Body of pancreas (tissue), 4 donors: ENCODE measurements at places on chromosomes 11 and 22. TPM values are rescaled to one million over a fixed set of nuclear protein-coding genes. Genes with fewer than 3 reads are reported as not detected.

GRCh38 chr22:29011240-29012100, 50.2 kb downstream of the C22orf31 start:
- H3K36me3 ChIP-seq: no peaks in the 10 kb centered on the region
- H3K27ac ChIP-seq: no peak overlapping the region
- no peak overlapping the region for H3K4me3 ChIP-seq
- H3K27me3 ChIP-seq: no peaks in the 10 kb centered on the region

DNA sequence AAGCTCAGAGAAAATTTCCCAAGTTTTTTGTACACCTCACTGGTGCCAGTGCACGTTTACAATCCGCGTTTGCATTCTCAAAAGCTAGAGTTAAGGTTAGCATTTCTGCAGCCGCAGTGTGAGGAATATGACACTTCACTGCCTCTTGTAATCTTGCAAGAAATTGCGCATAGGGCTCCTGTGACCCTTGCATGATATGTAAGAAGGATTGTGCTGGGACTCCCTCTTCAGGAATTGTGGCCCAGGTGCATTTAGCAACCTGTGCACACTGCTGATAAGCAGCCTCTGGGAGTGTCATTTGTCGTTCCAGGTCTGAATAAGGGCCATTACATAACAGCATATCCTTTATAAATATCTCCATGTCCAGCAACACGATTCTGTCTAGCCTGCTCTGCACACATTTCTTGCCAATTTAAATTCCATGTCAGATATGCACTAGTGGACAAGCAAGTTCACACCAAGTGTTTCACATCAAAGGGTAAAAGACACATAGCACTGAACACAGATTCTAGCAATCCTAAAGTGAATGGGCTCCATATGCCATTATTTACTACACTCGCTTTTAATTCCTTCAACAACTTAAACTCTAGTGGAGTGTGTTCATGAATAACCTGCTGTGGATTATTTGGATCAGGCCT, 69.2 kb upstream of the INCENP start:
- H3K27me3 ChIP-seq: no peaks in the 10 kb centered on the region
- H3K4me3 ChIP-seq: no peak overlapping the region
- no peaks in the 10 kb centered on the region for H3K36me3 ChIP-seq
- peak; percentile 64 for DNase-seq
- no peak overlapping the region for H3K27ac ChIP-seq

DNA sequence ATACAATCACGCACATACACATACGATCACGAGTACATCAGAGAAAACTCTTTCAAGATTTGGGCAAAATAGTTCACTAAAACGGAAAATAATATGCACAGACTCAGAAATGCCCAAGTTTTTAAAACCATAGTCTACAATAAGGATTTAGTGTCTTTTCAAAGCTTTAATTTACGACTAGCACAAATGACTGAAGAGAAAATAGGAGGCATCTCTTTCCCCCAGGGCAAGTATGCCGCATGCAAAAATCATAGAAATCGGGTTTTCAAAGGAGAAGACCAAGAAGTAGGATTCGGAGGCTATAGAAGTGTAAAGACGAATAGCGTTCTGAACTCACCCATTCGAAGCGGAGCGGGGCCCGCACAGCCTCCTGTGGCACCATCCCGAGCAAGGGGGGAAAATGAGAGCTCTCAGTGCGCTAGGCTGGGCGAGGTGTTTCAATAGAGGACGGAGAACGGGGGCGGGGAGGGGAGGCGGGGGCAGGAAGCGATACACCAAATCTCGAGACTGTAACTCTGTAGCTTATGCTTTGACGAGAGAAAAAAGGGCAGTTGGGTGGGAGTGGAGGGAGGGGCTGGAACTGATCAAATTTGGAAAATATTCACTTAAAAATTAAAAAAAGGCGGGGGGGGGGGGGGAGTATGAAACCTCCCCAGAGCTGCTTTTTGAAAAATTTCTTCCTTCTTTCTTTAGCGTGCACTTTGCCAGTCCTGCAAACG, 15.8 kb downstream of the BLID start:
- no peaks in the 10 kb centered on the region for H3K36me3 ChIP-seq
- H3K4me3 ChIP-seq: no peak overlapping the region
- H3K4me1 ChIP-seq: peaks cover 7% of the 10 kb centered on the region
- H3K27ac ChIP-seq: peak overlapping the region; percentile 25
- no peaks in the 10 kb centered on the region for H3K27me3 ChIP-seq

GRCh38 chr11:76185511-76185910, 20.8 kb downstream of the WNT11 start:
- H3K27me3 ChIP-seq: no peaks in the 10 kb centered on the region
- H3K4me3 ChIP-seq: no peak overlapping the region
- no peak overlapping the region for H3K27ac ChIP-seq
- H3K36me3 ChIP-seq: no peaks in the 10 kb centered on the region
- no peak for DNase-seq

GRCh38 chr11:17720796-17721171, 1.4 kb downstream of the MYOD1 start:
- H3K27ac ChIP-seq: no peak overlapping the region
- no peak for DNase-seq
- no peaks in the 10 kb centered on the region for H3K36me3 ChIP-seq
- H3K4me3 ChIP-seq: no peak overlapping the region
- peaks cover 25% of the 10 kb centered on the region for H3K27me3 ChIP-seq
- peaks cover 32% of the 10 kb centered on the region for H3K4me1 ChIP-seq

DNA sequence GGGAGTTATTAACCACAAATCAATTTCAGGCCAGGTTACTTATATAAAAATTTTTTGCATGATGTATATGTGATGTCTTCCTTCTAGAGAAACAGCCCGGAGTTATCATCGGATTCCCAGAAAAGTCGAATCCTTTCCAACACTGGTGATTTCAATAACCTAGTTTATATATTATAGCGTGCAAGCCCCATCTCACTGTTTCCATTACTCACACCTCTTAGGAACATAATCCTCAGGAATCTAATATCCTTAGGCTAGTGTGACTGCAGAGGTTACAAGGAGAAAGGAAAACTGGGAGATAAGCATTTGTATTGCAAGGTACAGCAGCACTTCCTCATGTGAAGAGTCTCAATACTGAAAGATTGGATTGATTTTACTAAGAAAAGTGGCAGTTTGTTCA, 20.3 kb downstream of the ARHGAP20 start:
- H3K27ac ChIP-seq: no peak overlapping the region
- no peak for DNase-seq
- no peaks in the 10 kb centered on the region for H3K4me1 ChIP-seq
- H3K27me3 ChIP-seq: no peaks in the 10 kb centered on the region
- no peak overlapping the region for H3K4me3 ChIP-seq

- H3K27me3 ChIP-seq: no peaks in the 10 kb centered on the region
- no peaks in the 10 kb centered on the region for H3K36me3 ChIP-seq
- no peak for DNase-seq
- peaks cover 19% of the 10 kb centered on the region for H3K4me1 ChIP-seq
- H3K4me3 ChIP-seq: no peak overlapping the region
- no peak overlapping the region for H3K27ac ChIP-seq
Measured at GRCh38 chr11:315051-315481, 1.2 kb downstream of the IFITM1 start.

DNA sequence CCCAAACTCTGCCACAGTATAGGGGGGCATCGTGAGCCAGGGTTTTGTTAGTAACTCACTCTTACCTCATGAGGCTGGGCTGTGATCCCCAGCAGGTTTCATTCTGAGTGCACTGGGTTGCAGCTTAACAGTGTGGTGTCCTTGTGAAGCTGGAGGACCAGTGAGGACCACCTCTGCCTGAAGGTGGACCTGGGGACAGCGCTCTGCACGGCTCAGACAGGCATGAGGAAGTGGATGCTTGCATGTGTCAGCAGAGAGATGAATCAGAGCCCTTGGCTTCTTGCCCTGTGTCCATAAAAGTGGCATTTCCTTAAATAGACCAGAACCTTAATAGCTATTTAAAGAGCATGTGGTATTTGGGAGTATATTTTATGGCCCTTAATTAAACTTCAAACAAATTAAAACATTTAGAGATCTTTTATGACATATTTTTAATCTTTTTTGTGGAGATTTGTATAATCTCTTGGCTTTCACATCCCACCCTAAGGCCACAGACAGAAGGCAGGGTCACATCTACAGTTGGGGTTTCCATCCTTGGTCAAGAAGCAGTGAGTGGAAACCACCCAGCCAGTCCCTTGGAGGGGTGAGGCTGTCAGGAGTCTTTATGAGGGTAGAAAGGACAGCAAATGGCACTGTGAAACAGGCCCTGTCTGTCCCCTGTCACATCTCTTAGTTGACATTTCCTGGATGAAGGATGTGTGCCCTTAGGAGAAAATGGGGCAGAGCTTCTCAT, 24.8 kb upstream of the ADORA2A start:
- H3K27me3 ChIP-seq: no peaks in the 10 kb centered on the region
- peak; percentile 67 for DNase-seq
- no peak overlapping the region for H3K4me3 ChIP-seq
- H3K27ac ChIP-seq: no peak overlapping the region
- H3K4me1 ChIP-seq: peaks cover 15% of the 10 kb centered on the region

- no peak overlapping the region for H3K4me3 ChIP-seq
- no peaks in the 10 kb centered on the region for H3K36me3 ChIP-seq
- no peak for DNase-seq
- H3K27ac ChIP-seq: no peak overlapping the region
- H3K4me1 ChIP-seq: no peaks in the 10 kb centered on the region
Measured at GRCh38 chr11:69746752-69747742, 28.1 kb downstream of the FGF4 start.

DNA sequence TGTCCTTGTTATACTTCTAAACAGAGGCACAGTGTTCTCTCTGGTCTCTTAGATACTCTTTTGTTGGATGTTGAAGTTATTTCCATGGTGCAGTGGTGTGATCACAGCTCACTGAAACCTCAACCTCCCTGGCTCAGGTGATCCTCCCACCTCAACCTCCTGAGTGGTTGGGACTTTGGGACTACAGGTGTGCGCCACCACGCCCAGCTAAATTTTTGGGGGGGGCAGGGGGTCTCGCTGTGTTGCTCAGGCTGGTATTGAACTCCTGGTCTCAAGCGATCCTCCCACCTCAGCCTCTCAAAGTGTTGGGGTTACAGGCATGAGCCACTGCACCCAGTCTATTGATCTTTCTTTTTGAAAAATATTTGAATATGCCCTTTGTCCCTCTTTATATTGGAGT, 14.9 kb downstream of the ZNF74 start:
- no peak overlapping the region for H3K27ac ChIP-seq
- no peaks in the 10 kb centered on the region for H3K4me1 ChIP-seq
- no peaks in the 10 kb centered on the region for H3K27me3 ChIP-seq
- H3K36me3 ChIP-seq: no peaks in the 10 kb centered on the region

- DNase-seq: no peak
- H3K36me3 ChIP-seq: no peaks in the 10 kb centered on the region
- H3K4me1 ChIP-seq: peaks cover 8% of the 10 kb centered on the region
- H3K4me3 ChIP-seq: no peak overlapping the region
- no peaks in the 10 kb centered on the region for H3K27me3 ChIP-seq
- H3K27ac ChIP-seq: no peak overlapping the region
Measured at GRCh38 chr11:105181521-105181920, 42.0 kb upstream of the CARD18 start.

DNA sequence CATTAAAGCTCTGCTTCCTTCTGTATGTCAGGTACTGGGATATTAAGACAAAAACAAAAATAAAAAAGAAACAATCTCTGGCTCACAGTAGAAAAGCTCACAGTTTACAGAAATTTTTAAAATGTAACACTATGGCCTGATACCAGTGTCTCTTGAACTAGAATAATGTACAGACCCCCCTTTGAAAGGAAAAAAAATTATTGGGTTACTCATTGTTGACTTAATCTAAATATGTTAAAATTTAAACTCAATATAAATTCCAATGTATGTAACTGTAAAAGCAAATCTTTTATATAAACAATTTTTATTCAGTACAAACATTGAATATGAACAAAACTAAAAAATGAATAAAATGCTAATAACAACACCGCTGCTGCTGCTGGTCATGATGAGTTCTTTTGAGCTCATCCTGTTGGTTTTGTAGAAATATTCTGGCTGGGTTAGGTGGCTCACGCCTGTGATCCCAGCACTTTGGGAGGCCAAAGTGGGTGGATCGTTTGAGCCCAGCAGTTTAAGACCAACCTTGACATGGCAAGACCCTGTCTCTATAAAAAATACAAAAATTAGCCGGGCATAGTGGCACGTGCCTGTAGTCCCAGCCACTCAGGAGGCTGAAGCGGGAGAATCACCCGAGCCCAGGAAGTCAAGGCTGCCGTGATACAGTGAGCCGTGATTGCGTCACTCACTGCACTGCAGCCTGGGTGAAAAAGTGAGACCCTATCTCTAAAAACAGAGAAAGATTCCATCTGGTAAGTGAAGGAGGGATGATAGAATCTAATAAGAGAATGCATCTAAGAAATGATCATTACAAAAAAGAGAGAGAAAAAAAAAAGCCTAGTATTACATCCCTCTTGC, 11.8 kb upstream of the KCNE3 start:
- H3K36me3 ChIP-seq: no peaks in the 10 kb centered on the region
- H3K4me1 ChIP-seq: no peaks in the 10 kb centered on the region
- no peak overlapping the region for H3K27ac ChIP-seq
- no peak overlapping the region for H3K4me3 ChIP-seq
- DNase-seq: no peak
- H3K27me3 ChIP-seq: no peaks in the 10 kb centered on the region

DNA sequence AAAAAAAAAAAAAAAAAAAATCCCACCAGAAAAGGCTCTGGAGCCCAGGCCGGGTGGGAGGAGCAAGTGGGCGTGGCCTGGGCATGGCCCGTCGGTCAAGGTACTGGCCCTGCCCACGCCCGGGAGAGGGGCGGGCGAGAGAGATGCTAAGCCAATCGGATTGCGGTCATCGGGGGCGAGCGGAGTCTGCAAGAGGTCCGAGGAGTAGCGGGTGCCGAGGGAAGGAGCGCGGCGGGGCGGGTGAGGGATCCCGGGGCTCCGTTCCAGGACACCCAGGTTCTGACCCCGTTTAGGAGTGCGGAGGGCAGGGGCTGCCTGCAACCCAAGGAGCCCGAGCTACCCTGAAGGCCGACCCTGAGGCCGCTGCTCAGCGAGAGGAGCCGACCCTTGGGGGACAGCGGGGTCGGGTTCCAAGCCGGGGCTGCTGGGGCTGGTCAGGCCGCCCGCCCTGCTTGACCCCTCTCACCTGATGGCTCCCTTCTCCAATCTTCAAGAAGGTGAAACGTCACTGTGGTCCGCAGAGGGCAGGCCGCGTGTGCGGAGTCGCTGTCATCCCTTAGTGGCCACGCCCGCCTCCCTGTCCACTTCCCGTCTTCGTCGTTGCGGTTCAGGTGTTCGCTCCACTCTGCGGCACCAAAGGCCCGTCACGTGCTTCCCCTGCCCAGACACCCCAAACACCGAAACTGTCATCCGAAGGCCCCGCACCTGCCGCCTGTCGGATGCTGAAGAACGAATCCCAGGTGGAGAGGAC, 11.1 kb upstream of the TAB1 start:
- no peaks in the 10 kb centered on the region for H3K27me3 ChIP-seq
- H3K27ac ChIP-seq: no peak overlapping the region
- peak; percentile 76 for DNase-seq
- no peaks in the 10 kb centered on the region for H3K36me3 ChIP-seq

- no peak overlapping the region for H3K27ac ChIP-seq
- no peak for DNase-seq
- H3K4me1 ChIP-seq: no peaks in the 10 kb centered on the region
- no peak overlapping the region for H3K4me3 ChIP-seq
Measured at GRCh38 chr11:125516245-125516644, 20.2 kb upstream of the FEZ1 start.

- no peaks in the 10 kb centered on the region for H3K27me3 ChIP-seq
- no peak overlapping the region for H3K27ac ChIP-seq
- DNase-seq: peak; percentile 2
- no peak overlapping the region for H3K4me3 ChIP-seq
- H3K4me1 ChIP-seq: no peaks in the 10 kb centered on the region
Measured at GRCh38 chr22:47372596-47373385, 610.3 kb downstream of the TBC1D22A start.

POTEH gene
- not detected for total RNA-seq

MYOD1 gene
- not detected for total RNA-seq

PRPF19 gene
- 27.0 TPM for total RNA-seq

SHISA8 gene
- not detected for total RNA-seq

PAX6 gene
- 10.2 TPM for total RNA-seq

KDM4E gene
- not detected for total RNA-seq

POLD4 gene
- 82.1 TPM for total RNA-seq

ZNF70 gene
- 9.9 TPM for total RNA-seq

REXO2 gene
- total RNA-seq: 92.1 TPM

APOBEC3H gene
- not detected for total RNA-seq
